ENCODE measurements at places on chromosomes 13 and 19. TPM values are rescaled to one million over a fixed set of nuclear protein-coding genes. Genes with fewer than 3 reads are reported as not detected.

The RUBCNL gene
- 0.30 TPM for total RNA-seq

The STAP2 gene
- 1.2 TPM for total RNA-seq

The LIG1 gene
- 18.5 TPM for total RNA-seq

The ZNF726 gene
- total RNA-seq, result 2.1 TPM

The ZNF507 gene
- 12.5 TPM for total RNA-seq

The FLT1 gene
- total RNA-seq, result 211 TPM
